Stimulated activated CD4-positive, alpha-beta T cell treated with anti-CD3 and anti-CD28 coated beads, Interleukin-4, amount 100 ng/mL, for 24 hours (primary cell): ENCODE measurements at places on chromosomes 3 and 15.

DNA sequence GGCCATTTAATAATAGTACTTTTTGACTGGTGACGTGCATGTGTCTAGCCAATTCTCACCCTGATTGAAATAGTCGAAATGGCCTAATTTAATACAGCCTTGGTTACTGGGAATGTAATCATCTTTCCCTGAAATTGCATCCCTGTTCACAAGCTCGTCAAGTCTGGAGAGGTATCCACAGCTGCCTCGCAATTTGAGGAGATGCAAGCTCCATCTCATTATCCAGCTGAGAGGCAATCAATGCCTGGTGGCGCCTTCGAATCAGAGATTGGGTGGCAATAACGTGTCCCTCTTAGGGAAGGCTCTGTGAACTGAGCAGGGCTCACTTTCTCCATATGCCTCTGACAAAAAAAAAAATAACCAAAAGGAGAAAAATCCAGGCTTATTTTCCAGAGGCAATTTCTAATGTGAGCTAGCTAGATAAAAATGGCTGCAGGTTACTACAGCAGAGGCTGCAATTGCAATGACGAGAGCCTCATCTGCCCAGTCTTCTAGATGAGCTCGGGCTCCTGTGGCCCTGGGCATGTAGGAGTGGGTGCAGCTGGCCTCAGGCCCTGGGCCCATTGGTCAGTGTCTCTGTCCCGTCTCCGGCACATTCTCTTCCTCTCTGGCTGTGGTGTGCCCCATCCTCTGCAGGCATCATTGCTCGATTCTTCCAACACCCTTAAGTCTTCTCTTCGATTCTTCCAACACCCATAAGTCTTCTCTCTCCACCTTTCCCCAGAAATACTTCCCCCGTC lies 487.5 kb downstream of the GABRG3 start:
- no peak for DNase-seq

GRCh38 chr3:100440895-100441294 lies 39.6 kb downstream of the LNP1 start:
- no peak for DNase-seq

- no peak for DNase-seq
These were observed 336.2 kb upstream of the IL12A start for GRCh38 chr3:159652452-159652851.

DNA sequence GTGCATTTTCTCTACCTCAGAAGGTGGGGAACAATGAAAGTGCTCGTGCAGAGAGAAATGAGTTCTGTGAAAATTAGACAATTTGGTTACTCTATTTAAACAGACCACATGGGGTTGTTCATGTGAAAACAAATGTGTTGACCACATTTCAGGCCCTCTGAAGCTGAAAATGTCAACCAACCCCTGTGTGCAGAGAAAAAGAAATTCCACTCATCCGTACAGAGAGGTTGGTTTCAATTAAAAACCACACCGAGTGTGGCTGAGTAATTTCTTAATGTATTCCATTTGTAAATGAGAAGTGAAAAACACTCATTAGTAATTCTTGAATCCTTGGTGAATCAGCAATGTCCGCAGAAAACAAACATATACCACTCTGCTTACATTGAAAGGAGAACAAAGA lies 46.9 kb upstream of the SLC7A14 start:
- DNase-seq = no peak

- no peak for DNase-seq
These were observed 665 bp downstream of the TM4SF18 start for GRCh38 chr3:149332771-149333170.

DNA sequence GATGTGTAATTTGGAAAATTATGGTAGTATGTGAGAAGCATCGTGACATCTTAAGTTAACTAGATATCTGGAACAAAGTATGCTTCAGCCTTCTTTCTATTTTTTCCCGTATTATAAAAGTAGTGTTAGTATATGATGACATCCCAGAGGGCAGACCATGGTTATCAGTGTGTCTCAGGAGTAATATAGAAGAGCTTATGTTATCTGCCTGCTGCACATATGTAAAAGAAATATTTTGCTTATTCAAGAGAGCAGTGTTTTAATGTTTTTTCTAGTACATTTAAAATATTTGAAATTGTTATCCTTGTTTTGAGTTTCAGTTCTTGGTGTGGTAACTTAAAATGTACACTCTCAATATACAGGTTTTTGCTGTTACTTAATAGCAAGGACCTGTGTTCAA lies 24.1 kb downstream of the PLCL2 start:
- DNase-seq = no peak
